ENCODE measurements at places on chromosomes 2 and 18.

- DNase-seq = no peak
These were observed 168.3 kb downstream of the MAP2 start for GRCh38 chr2:209592106-209592505.

GRCh38 chr2:7726989-7727388 lies 809.8 kb downstream of the RNF144A start:
- no peak for DNase-seq

DNA sequence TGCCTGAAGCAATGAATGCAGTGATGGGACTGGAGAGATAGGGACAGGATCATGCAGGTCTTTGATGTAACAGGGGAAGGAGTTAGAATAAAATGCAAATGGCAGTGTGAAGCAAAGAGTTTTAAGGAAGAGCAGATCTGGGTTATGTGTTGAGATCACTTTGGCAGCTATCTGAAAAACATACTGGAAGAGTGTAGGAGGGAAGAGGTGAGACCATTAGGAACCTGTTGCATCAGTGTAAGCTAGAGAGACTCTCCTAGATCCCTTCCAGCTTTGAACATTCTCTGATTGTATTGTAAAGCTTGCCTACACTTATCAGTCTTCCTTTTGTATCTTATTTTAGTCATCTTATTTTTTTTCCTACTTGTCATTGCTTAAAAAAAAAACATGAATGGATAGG lies 10.5 kb downstream of the ACVR2A start:
- DNase-seq = no peak

GRCh38 chr2:234212534-234212933 lies 162.0 kb downstream of the SPP2 start:
- no peak for DNase-seq

- no peak for DNase-seq
These were observed 45.5 kb upstream of the LDAH start for GRCh38 chr2:20868377-20868776.

DNA sequence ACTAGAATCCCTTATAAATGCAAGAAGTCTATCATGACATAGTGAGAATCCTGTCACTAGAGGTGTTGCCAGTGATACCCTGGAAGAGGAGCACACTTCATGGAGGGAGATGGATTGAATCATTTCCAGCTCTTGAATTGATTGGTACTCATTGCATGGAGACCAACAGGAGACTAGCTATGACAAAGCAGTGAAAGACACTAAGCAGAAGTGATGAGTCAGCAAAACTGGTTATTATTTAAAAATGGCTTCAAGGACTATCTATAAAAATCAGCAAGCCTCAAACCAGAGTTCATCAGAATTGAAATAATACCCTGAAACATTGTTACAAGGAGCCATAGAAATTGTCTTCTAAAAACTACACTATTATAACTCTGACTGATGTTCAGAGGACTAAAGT lies 200.3 kb downstream of the PDE11A start:
- DNase-seq = no peak

- DNase-seq = peak; percentile 79
These were observed 59.0 kb upstream of the LDLRAD4 start for GRCh38 chr18:13159579-13159978.

DNA sequence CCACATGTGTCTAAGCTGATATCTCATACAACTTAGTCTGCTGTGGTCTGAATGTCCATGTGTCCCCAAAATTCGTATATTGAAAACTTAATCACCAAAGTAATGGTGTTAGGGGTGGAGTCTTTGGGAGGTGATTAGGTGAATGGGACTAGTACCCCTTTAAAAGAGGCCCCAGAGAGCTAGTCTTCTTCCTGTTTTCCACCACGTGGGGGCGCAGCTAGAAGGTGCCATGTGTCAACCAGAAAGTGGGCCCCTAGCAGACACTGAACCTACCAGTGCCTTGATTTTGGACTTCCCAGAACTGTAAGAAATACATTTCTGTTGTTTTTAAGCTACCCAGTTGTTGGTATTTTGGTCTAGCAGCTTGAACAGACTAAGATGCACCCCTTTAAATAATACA lies 86.6 kb downstream of the ASB1 start:
- peak; percentile 66 for DNase-seq

DNA sequence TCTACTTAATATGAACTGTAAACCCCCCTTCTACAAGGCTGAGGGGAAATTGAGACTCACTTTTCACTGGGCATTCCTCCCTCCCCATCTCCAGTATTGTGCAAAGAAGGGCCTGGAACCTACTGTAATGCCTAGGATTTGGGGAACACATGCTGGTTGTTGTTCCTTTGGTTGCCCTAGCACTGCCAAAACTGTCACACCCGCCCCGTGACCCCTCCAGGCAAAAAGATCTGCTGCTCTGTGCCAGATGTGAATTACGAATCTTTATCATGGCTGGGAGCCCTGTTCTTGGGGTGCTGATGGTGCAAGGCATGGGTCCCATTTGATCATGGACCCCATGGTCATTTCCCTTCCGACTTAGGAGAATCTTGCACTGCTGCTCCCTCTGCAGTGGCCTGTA lies 95.4 kb downstream of the CABLES1 start:
- no peak for DNase-seq

GRCh38 chr2:197852108-197852507 lies 47.7 kb downstream of the PLCL1 start:
- no peak for DNase-seq

GRCh38 chr2:132902626-132903025 lies 232.6 kb upstream of the LYPD1 start:
- no peak for DNase-seq

DNA sequence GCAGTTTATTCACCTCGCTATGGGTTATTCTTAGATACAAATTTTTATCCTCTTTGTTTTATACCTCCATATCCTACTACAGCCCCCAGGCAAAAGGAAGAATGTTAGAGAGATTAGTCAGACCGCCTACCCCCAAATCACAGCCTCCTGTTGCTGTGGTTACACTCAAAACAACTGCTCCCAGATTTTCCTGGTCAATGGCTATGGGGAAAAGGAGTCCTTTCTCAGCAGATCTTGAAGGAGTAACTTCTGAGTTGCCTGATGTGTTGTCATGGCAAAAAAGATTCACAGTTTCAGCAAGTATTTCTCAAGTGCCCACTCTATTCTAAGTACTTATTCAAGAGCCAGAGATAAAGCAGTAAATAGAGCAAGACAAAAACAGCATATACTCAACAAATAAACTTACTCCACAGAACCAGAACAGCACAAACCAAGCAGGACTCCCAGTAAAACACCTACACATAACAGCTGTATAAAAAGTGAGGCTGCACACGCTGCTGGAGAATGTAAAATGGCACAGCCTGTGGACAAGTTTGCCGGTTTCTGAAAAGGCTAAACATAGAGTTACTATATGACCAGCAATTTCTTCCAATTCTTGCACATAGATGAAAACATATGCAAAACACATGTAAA lies 104.8 kb downstream of the NOL10 start:
- DNase-seq = peak; percentile 78

GRCh38 chr2:25286025-25286400 lies 55.7 kb downstream of the DNMT3A start:
- DNase-seq = no peak

GRCh38 chr2:215870088-215870490 lies 143.3 kb downstream of the MREG start:
- peak; percentile 84 for DNase-seq

DNA sequence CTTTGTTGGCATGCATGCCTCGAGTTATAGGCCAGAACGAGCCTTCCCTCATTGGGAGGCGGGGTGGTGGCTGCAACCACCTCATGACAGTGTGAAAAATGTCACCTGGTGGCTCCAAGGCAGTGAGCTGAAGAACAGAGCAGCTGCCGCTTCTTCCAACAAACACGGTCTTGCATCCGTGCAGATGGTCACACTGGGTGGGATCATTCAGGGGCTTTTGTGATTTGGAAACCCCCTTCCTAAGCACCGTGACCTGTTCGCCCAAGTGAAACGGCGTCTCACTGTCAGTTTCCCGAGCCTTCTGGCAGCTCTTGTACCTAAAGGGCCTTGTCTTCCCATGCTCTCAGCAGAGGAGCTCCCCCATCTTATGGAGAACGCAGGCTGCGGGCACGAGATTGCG lies 159.7 kb downstream of the NAPG start:
- DNase-seq = no peak

- no peak for DNase-seq
These were observed 9.5 kb downstream of the DGKD start for GRCh38 chr2:233363744-233364235.

DNA sequence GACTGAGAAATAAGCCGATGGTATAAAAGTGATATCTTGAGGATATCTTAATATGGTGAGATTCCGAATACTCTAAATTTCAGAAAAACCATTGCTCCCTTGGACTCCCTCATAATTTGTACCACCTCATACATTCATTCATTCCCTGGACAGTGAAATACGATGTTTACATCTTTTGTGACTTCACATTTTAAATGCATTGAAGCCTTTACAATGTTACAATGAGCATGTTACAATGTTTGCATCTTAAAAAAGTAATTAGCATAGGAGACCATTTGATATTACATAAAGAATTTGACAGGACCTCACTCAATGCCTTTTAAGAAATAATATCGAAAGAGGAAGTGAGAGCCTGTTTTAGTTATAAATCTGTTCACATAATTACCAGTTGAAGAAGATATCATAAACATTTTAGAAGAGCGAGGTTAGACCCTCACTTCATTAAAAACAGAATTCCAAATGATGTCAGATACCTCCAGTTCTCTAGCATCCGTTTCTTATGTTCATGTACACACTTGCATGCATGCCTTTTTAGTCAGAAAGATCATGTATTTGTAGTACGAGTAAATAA lies 372.0 kb downstream of the ARHGAP15 start:
- no peak for DNase-seq

DNA sequence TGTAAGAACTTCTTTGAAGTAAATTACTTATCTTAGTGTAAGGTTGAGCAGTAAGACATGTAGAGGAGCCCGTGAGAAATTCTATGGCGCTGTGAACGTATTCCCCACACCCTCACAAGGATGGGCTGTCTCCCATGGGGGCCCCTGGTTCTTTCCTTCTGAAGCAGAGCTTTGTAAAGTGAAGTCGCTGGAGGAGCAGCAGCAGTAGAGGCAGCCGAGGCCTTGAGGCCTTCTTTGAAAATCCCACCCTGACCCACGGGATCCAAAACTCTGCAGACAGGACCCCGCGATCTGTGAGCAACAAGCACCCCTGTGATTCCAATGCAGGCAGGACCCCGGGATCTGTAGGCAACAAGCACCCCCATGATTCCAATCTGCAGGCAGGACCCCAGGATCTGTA lies 23.8 kb upstream of the SNTG2 start:
- no peak for DNase-seq

GRCh38 chr2:71102981-71103681 lies 26.9 kb downstream of the MCEE start:
- no peak for DNase-seq

GRCh38 chr18:45654677-45655076 lies 39.4 kb downstream of the SLC14A2 start:
- DNase-seq = no peak

- no peak for DNase-seq
These were observed 96.5 kb downstream of the MAPK4 start for GRCh38 chr18:50656396-50656795.

GRCh38 chr2:17593445-17593840 lies 52.9 kb downstream of the VSNL1 start:
- no peak for DNase-seq

GRCh38 chr2:161913865-161914264 lies 160.2 kb downstream of the DPP4 start:
- DNase-seq = peak; percentile 37

DNA sequence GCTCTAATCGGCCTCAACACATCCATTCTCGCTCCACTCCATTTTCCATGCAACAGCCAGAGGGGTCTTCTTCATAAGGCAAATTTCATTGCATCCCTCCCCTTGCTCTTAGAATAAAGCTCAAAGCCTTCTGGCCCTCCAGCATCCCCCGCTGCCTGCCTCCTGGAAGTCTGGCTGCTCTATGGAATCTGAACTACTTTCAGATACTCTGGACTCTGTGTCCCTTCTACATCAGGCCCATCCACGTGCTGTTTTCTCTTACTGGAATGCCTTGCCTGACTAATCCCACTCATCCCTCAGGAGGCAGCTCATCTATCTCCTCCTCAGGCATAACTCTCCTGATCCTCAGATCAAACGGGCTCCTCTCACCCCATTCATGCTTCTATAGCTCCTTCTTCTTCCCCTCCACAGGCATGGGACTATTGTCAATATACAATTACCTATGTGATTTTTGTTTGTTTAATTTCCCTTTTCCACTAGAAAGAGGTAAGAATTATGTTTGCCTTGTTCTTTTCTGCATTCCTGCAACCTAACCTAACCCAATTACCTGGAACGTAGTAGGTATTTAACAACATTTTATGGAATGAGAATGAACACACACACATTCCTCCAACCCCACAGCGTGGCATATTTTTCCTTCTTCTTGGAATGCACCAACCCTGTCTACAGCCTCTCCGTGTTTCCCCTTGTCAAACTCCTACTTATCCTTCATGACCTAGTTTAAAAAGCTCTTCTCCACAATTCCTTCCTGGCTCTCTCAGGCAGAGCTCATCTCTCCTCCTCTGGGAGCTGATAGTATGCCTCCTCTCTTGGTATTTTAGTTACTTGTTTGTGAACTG lies 49.5 kb downstream of the LBH start:
- DNase-seq = no peak

GRCh38 chr2:70513738-70514137 lies 39.9 kb downstream of the TGFA start:
- no peak for DNase-seq

DNA sequence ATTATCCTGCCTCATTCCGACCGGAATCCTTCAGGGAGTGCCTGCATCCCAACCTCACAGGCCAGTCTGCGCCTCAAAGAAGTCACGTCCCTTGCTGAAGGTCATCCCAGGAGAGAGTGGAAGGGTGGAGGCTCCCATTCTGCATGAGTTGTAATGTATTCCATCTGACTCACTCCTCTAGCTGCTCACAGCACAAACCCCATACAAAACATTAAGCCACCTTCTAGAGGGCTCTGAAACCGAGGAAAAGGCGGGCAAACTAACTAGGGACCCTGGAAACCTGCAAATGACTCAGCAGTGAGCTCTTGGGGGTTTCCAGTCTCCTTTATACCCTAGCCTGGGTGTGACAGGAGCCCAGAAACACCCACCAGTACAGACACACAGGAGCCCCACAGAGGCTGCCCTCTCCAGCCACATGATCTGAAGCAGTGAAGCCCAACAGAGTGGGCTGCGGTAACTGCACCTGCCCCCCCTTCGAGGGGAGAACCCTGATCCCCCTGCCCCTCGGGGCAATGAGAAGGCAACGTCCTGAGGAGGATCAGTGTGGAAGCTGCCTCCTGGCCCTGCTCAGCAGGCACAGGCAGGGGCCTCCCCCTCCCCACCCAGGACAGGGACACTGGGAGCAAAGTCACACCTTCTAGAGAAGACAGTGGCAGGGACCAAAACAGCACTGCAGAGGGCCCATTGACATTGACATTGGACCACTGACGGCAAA lies 69.3 kb upstream of the SNTG2 start:
- DNase-seq = no peak

GRCh38 chr2:181672255-181673008 lies 7.9 kb downstream of the NEUROD1 start:
- no peak for DNase-seq

GRCh38 chr2:176986487-176986886 lies 226.1 kb upstream of the HNRNPA3 start:
- no peak for DNase-seq
